ENCODE measurements at places on chromosomes 7 and 10.

- no peaks in the 10 kb centered on the region for H3K27me3 ChIP-seq
- H3K4me1 ChIP-seq: no peaks in the 10 kb centered on the region
- H3K27ac ChIP-seq: no peak overlapping the region
- no peaks in the 10 kb centered on the region for H3K36me3 ChIP-seq
Measured at GRCh38 chr10:5684971-5685763, 529 bp downstream of the TASOR2 start.

- H3K36me3 ChIP-seq: peaks cover 3% of the 10 kb centered on the region
- 0 out of 2 replicates have a peak, but pooled peaks cover 1% of the 10 kb centered on the region for H3K4me1 ChIP-seq
- H3K27ac ChIP-seq: no peak overlapping the region
- H3K27me3 ChIP-seq: no peaks in the 10 kb centered on the region
- DNase-seq: no peak
- H3K4me3 ChIP-seq: no peak overlapping the region
Measured at GRCh38 chr7:105127179-105127578, 113.2 kb downstream of the KMT2E start.

DNA sequence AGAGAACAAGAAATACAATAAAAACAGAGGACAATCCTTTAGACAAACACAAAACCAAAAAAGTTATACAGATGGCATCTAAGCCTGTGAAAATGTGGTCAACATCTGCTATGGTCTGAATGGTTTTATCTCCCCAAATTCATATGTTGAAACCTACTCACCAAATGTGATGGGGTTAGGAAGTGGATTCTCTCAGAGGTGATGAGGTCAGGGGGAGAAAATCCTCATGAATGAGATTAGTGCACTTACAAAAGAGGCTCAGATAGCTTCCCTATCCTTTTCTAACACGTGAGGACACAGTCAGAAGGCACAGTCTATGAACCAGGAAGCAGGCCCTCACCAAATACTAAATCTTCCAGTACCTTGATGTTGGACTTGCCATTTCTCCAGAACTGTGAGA is 147.8 kb upstream of the GPR22 start:
- H3K36me3 ChIP-seq: no peaks in the 10 kb centered on the region
- H3K27me3 ChIP-seq: no peaks in the 10 kb centered on the region
- H3K27ac ChIP-seq: no peak overlapping the region
- no peak for DNase-seq

GRCh38 chr10:51086710-51087109 is 12.4 kb downstream of the PRKG1 start:
- H3K36me3 ChIP-seq: no peaks in the 10 kb centered on the region
- no peak overlapping the region for H3K4me3 ChIP-seq
- no peaks in the 10 kb centered on the region for H3K4me1 ChIP-seq
- H3K27ac ChIP-seq: no peak overlapping the region

- DNase-seq: no peak
- no peak overlapping the region for H3K4me3 ChIP-seq
- no peak overlapping the region for H3K27ac ChIP-seq
- peaks cover 2% of the 10 kb centered on the region for H3K4me1 ChIP-seq
Measured at GRCh38 chr10:62960416-62960815, 144.2 kb upstream of the EGR2 start.

- no peak for DNase-seq
- H3K27ac ChIP-seq: no peak overlapping the region
- H3K4me3 ChIP-seq: no peak overlapping the region
- no peaks in the 10 kb centered on the region for H3K36me3 ChIP-seq
- no peaks in the 10 kb centered on the region for H3K27me3 ChIP-seq
- no peaks in the 10 kb centered on the region for H3K4me1 ChIP-seq
Measured at GRCh38 chr10:58868736-58869435, 307.6 kb upstream of the PHYHIPL start.

- no peak for DNase-seq
- no peaks in the 10 kb centered on the region for H3K36me3 ChIP-seq
- no peak overlapping the region for H3K27ac ChIP-seq
- H3K4me1 ChIP-seq: no peaks in the 10 kb centered on the region
- no peak overlapping the region for H3K4me3 ChIP-seq
- no peaks in the 10 kb centered on the region for H3K27me3 ChIP-seq
Measured at GRCh38 chr7:114099337-114099736, 180.5 kb upstream of the PPP1R3A start.

GRCh38 chr7:27793780-27794179 is 53.8 kb downstream of the TAX1BP1 start:
- H3K4me3 ChIP-seq: no peak overlapping the region
- no peak overlapping the region for H3K27ac ChIP-seq
- no peaks in the 10 kb centered on the region for H3K4me1 ChIP-seq
- H3K27me3 ChIP-seq: no peaks in the 10 kb centered on the region
- no peaks in the 10 kb centered on the region for H3K36me3 ChIP-seq
- no peak for DNase-seq

DNA sequence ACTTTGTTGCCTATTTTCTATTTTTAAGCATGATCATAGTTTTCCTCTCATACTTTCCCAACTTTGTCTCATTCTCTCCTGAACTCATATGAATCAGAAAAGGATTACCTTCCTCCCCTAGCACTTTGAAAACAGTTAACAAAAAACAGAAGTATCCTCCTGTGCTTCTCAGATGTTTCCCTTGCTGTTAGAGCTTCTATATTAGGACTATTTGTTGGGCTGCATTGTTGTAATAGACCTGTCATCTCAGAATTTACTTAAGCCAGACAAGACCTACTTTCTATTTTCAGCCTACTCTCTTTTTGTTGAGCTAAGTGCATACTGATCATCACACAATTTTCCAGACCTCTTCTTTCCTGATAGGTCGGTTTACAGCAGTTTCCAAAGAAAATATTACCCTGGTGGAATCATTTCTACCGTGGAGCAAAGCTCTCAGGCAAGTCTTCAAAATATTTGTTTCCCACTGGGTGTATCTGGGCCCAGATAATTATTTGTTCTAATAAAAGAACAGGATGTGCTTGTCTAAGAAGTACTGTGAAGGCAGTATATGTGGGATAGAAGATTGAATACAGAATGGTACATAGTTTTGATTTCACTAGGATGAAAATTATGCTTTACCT is 411.9 kb upstream of the KLF6 start:
- H3K4me3 ChIP-seq: no peak overlapping the region
- no peak overlapping the region for H3K27ac ChIP-seq
- DNase-seq: no peak
- no peaks in the 10 kb centered on the region for H3K4me1 ChIP-seq

GRCh38 chr7:66213637-66214036 is 8.5 kb downstream of the TPST1 start:
- H3K27me3 ChIP-seq: no peaks in the 10 kb centered on the region
- H3K4me1 ChIP-seq: no peaks in the 10 kb centered on the region
- DNase-seq: no peak
- no peak overlapping the region for H3K4me3 ChIP-seq

DNA sequence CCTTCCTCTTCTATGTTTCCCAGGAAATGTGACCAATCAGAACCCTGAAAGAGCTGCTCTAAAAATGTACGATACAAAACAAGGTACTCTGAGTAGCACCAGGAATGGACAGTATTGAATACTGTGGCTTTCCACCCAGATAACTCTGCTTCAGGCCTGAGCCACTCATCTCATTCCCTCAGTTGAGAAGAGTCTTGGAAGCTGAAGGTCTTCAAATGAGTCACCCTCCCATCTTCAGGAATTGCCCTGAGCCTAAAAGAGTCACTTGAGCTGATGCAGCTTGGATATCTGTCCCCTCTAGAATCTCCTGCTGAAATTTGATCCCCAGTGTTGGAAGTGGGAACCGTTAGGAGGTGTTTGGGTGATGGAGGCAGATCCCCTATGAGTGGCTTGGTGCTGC is 210.4 kb downstream of the DGKI start:
- DNase-seq: no peak
- no peak overlapping the region for H3K27ac ChIP-seq
- H3K27me3 ChIP-seq: no peaks in the 10 kb centered on the region
- no peaks in the 10 kb centered on the region for H3K4me1 ChIP-seq

- H3K27me3 ChIP-seq: no peaks in the 10 kb centered on the region
- H3K36me3 ChIP-seq: no peaks in the 10 kb centered on the region
- H3K4me3 ChIP-seq: no peak overlapping the region
Measured at GRCh38 chr10:60821656-60822055, 43.4 kb downstream of the CDK1 start.

DNA sequence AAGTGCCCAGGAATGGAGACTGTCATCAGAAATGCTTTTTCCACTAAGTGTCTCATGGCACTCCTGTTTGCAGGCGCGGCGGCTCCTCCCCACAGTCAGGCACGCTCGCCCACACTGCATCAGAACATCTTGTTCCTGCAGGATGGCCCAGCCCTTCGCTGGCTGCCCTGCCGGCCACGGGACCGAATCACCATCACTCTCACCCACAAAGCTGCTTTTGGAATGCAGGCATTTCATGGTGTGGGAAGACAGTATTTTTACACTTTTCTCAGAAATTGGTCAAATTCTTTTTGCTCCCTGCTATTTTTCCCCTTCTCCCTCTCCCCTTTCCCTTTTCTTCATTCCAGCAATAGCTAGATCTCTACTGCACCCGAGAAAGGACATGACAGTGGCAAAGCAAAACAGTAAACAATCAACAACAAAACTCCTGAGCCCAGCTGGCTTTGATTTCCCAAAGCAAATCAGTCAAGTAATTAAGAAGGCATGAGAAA is 176.1 kb upstream of the TNS3 start:
- no peaks in the 10 kb centered on the region for H3K27me3 ChIP-seq
- no peak overlapping the region for H3K27ac ChIP-seq
- DNase-seq: no peak
- no peak overlapping the region for H3K4me3 ChIP-seq

DNA sequence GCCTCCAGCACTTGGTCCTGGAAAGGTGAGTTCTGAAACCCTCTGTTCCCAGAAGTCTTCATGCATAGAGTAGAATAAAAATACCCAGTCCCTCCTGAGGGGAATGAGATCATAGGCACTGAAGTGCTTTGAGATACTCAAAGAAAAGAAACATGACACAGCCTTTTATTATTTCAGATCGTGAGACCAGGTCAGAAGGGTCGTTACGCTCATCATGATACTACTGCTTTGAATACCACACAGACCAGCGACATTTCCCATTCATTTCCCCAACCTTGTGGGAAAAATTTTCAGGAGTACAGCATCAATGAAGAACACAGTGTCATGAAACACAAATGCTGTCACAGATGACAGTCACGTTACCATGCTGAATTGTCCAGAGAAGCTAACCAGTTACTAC is 15.0 kb downstream of the CLRN3 start:
- H3K4me1 ChIP-seq: no peaks in the 10 kb centered on the region
- no peak overlapping the region for H3K27ac ChIP-seq
- no peaks in the 10 kb centered on the region for H3K27me3 ChIP-seq
- H3K36me3 ChIP-seq: no peaks in the 10 kb centered on the region
- no peak overlapping the region for H3K4me3 ChIP-seq

DNA sequence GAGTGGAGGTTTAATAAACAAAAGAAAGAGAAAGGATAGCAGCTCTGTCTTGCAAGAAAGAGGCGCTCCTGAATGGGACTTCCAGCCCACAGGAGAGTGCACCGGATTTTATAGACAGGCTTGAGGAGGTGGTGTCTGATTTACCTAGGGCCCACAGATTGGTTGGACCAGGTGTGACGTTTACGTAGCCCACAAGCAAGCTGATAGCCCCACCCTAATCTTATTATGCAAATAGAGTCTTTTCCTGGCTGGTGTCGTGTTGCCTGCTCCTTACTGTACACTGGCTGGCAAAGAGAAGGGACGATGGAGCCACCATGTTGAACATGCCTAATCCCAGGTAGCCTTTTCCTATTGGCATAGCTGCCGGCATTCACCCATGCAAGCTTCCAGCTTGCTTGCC is 319.7 kb upstream of the POM121L12 start:
- no peak for DNase-seq
- H3K36me3 ChIP-seq: no peaks in the 10 kb centered on the region
- H3K27me3 ChIP-seq: no peaks in the 10 kb centered on the region
- no peak overlapping the region for H3K4me3 ChIP-seq
- no peaks in the 10 kb centered on the region for H3K4me1 ChIP-seq
- no peak overlapping the region for H3K27ac ChIP-seq

GRCh38 chr7:139043823-139044812 is 8.3 kb upstream of the ZC3HAV1L start:
- no peaks in the 10 kb centered on the region for H3K4me1 ChIP-seq
- no peaks in the 10 kb centered on the region for H3K27me3 ChIP-seq
- H3K36me3 ChIP-seq: no peaks in the 10 kb centered on the region
- no peak overlapping the region for H3K4me3 ChIP-seq

GRCh38 chr7:116445447-116446211 is 53.9 kb upstream of the CAV2 start:
- H3K27ac ChIP-seq: no peak overlapping the region
- no peak overlapping the region for H3K4me3 ChIP-seq
- H3K36me3 ChIP-seq: no peaks in the 10 kb centered on the region
- H3K4me1 ChIP-seq: no peaks in the 10 kb centered on the region

- no peak overlapping the region for H3K4me3 ChIP-seq
- peaks cover 2% of the 10 kb centered on the region for H3K4me1 ChIP-seq
- DNase-seq: no peak
- no peaks in the 10 kb centered on the region for H3K36me3 ChIP-seq
Measured at GRCh38 chr10:6124666-6125065, 35.8 kb downstream of the RBM17 start.

GRCh38 chr7:41118486-41118885 is 584.4 kb downstream of the INHBA start:
- H3K27ac ChIP-seq: no peak overlapping the region
- H3K36me3 ChIP-seq: no peaks in the 10 kb centered on the region
- DNase-seq: no peak
- no peaks in the 10 kb centered on the region for H3K27me3 ChIP-seq

GRCh38 chr10:17001961-17002749 is 127.5 kb downstream of the CUBN start:
- no peak overlapping the region for H3K27ac ChIP-seq
- DNase-seq: no peak

- H3K4me3 ChIP-seq: no peak overlapping the region
- no peaks in the 10 kb centered on the region for H3K4me1 ChIP-seq
- no peaks in the 10 kb centered on the region for H3K36me3 ChIP-seq
- no peak for DNase-seq
- no peak overlapping the region for H3K27ac ChIP-seq
Measured at GRCh38 chr10:73456187-73456890, 23.0 kb upstream of the MSS51 start.

GRCh38 chr7:108313086-108313485 is 143.2 kb downstream of the NRCAM start:
- no peak overlapping the region for H3K4me3 ChIP-seq
- DNase-seq: no peak
- H3K36me3 ChIP-seq: no peaks in the 10 kb centered on the region

GRCh38 chr10:77666821-77667220 is 29.2 kb upstream of the KCNMA1 start:
- no peaks in the 10 kb centered on the region for H3K36me3 ChIP-seq
- no peak overlapping the region for H3K27ac ChIP-seq
- no peak overlapping the region for H3K4me3 ChIP-seq
- H3K4me1 ChIP-seq: no peaks in the 10 kb centered on the region
- no peak for DNase-seq
- no peaks in the 10 kb centered on the region for H3K27me3 ChIP-seq

DNA sequence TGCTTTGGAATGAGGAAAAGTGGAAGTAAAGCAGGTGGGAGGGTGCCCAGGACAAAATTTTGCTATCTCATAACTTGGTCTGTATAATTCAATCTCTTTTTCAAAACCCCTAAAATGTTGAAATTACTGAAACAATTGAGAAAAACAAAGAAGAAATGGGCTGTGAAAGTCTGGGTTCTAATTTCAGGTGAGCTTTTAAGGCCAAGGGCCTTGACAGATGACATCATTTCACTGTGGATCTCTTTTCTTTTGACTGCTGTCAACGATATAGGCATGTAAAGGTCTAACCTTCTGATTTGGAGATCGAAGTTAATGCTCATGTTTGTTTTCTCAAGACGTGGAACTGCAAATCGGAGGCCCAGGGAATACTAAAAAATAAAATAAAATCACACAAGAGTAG is 127.8 kb downstream of the ITGA8 start:
- no peaks in the 10 kb centered on the region for H3K4me1 ChIP-seq
- no peaks in the 10 kb centered on the region for H3K36me3 ChIP-seq
- H3K27ac ChIP-seq: no peak overlapping the region

Measured in iPS DF 6.9 (cell line).